ENCODE measurements at places on chromosomes 4 and X.

DNA sequence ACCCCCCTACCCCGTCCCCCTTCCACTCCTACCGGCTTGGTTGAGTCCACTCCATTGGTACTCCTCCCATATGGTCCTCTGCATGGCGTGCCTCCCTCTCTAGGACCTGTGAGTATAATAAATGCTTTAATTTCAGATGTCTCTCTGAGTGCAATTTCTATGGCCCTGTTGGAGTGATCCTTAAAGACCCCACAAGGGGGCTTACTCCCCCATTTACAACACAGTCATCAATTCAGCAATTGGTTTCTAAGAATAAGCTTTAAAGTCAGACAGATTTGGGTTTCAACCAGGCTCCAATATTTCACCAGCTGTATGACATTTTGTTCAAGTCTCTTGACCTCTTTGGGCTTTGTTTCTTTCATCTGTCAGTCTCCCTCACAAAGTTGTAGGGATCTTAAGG is 38.7 kb downstream of the TFDP3 start:
- DNase-seq, result no peak

- DNase-seq, result peak; percentile 81
These were observed 2.1 kb upstream of the FAT1 start for GRCh38 chr4:186725469-186726425.

- DNase-seq, result no peak
These were observed 54.8 kb downstream of the NSUN7 start for GRCh38 chr4:40804598-40804997.

DNA sequence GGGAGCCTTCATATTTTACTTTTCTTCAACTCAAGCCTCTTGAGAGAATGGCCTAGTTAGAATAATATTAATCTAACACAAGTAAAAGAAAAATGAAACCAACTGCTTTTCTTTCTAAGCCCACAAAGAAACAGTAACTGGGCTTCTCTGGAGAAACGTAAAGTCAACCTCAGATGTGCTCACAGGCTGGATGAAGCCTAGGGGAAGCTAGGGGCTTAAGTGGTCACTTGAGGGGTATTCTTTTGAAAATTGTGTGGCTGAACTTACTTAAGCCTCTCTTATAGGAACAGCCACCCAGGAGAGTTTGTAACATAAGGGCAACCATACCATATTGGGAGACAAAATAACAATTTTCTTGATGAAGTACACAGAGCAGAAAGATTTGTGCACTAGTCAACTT is 279.0 kb downstream of the SPRY1 start:
- DNase-seq, result no peak

DNA sequence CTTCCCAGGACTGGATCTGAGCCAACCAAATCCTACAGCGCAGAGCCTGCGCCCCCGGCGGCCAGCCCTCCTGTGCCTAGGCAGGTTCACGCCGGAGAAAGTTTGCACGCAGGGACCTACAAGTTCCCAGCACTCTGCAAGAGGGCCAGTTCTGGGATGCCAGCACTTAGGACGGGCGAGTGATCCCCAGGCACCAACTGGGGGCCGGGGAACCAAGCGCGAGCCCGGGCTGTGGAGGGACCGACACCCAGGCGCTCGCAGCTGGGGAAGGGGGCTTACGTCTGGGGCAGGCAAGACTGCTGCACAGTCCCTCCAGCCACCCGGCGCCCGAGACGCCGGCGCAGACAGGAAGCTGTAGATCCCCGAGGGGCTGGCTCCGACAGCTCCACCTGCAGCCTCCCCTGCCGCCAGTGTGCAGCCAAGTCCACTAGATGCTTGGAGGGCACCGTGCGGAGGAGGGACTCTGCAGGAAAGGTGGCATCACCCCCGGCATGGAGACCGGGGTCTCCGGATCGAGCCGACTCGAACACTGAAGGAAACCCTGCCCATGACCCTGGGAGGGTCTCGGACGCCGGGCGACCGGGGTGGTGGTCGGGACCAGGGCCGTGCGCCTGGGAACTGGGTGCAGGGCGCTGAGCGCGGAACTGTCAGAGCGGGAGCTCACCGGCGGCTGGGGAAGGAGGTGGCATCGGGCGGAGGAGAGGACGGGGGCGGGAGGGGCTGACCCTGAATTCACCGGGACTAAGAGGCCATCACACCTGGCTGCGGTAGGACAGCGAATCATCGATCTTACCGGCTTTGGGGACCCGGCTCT is 566 bp downstream of the CORIN start:
- peak; percentile 55 for DNase-seq

DNA sequence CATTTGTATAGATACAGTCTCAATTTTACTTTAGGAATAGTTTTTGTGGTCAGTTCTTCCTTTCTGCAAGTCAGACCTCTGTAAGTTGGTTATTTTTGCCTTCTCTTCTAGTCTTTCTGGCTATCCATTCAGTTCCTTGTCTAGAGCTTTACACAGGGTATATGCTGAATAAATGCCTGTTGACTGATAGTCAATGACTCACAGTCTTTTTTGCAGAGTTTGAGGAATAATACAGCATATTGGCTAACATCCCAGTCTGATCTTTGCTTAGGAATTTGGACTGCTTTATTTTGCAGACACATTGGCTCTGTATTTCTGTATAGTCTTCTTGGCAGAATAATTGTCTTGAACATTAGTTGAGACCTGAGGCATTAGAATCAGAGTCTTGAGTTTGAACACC is 132.4 kb downstream of the MAGEC1 start:
- DNase-seq, result no peak

DNA sequence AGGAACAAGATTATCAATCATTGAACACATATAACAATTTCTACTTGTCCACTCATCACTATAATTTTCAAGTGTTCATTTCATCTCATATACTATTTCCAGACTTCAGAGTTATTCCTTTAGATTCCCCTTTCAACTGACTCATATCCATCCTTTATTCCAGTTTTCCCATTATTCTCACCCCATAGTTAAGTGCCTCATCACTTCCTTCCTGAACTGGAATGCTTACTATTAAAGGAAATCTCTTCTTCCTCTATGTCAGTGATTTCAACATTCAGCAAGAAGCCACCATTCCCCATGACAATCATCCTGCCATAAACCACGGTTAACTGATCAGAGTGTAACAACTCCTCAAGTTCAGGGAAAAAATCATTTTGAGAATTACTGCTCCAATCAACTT is 198.9 kb downstream of the FBXO8 start:
- no peak for DNase-seq

- no peak for DNase-seq
These were observed 9.9 kb downstream of the BEND4 start for GRCh38 chr4:42142591-42142990.

DNA sequence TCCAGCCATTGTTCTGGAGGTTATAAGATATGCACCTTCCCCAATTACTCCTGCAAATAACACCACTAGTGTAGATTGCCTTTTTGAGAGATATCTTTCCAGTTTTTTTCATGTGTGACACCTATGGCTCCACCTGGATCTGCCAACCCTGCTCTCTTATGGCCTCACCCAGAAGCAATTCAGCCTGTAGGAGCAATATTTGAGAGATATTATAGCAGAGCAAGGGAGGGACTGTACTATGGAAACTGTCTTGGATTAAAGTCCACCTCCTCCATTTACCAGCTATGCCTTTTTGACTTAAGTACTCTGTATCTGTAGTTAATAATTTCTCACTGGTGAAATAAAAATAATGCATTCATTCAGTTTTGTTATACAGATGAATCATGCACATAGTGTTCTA is 803.5 kb downstream of the NLGN4X start:
- DNase-seq, result no peak

- DNase-seq, result peak; percentile 22
These were observed 31.1 kb upstream of the SH3D19 start for GRCh38 chr4:151356510-151356909.

DNA sequence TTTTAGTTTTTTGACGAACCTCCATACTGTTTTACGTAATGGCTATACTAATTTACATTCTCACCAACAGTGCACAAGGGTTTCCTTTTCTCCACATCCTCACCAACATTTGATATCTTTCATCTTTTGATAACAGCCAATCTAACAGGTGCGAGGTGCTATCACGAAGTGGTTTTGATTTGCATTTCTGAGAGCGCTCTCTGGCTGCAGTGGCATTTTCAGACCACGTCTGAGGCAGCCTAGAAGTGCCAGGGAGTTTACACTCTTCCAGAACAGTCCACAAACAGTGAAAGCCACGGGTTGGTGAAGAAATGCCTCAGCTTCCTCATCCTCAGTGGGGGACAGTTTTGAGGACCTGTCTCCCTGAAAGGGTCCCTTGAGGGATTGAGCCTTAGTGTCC is 471.0 kb downstream of the BCOR start:
- DNase-seq, result no peak

DNA sequence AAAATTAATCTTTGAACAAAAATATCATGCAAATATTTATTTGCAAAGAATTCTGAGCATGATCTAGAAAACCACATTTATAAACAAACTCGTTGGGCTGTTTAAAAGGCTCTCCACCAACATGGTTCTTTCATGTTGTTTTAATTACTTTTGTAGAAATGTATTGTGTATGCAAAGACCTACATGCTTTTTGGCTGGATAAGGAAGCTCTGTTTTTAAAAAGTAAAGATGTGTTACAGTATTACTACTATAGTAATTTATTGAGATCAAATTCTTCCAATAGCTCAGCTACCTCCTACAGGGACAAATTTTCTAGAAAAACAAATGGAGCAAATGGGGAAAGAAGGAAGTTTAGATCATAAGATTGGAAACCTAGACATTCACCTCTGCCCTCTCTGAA is 177.5 kb upstream of the TTC29 start:
- no peak for DNase-seq

DNA sequence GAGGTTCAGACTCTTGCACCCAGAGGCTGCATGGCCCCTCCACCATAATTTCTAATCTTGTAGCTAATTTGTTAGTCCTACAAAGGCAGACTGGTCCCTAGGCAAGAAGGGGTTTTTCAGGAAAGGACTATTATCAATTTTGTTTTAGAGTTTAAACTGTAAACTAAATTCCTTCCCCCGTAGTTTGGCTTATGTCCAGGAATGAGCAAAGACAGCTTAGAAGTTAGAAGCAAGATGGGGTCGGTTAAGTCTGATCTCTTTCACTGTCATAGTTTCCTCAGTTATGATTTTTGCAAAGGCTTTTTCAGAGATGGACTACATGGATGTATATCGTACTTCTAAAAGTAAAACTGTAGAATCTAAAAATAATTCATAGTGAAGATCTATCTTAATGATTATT is 258.1 kb upstream of the IL1RAPL1 start:
- DNase-seq, result no peak

DNA sequence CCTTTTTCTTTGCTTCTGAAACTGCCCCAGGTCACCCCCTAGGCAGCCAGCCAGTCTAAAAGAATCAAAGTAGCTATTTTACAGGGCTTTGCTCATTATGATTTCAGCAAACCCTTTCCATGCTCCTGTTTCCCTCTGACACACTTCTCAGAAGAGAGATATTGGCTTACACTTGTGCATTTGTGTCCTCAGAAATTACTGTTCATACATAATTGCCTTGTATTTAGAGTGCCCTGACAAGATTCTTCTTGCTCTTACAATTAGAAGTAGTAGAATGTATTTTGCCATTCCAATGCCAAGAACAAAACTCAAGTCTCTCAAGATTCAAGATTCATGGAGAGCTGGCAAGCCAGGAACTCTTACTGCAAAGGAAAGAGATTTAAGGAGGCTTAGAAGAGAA is 531.0 kb upstream of the ZFP42 start:
- DNase-seq, result no peak

GRCh38 chrX:153379508-153379907 is 21.6 kb downstream of the PNMA6E start:
- no peak for DNase-seq

- no peak for DNase-seq
These were observed 646.7 kb downstream of the PDHA2 start for GRCh38 chr4:96486563-96486962.

GRCh38 chr4:54607067-54607466 is 50.7 kb upstream of the KIT start:
- no peak for DNase-seq

DNA sequence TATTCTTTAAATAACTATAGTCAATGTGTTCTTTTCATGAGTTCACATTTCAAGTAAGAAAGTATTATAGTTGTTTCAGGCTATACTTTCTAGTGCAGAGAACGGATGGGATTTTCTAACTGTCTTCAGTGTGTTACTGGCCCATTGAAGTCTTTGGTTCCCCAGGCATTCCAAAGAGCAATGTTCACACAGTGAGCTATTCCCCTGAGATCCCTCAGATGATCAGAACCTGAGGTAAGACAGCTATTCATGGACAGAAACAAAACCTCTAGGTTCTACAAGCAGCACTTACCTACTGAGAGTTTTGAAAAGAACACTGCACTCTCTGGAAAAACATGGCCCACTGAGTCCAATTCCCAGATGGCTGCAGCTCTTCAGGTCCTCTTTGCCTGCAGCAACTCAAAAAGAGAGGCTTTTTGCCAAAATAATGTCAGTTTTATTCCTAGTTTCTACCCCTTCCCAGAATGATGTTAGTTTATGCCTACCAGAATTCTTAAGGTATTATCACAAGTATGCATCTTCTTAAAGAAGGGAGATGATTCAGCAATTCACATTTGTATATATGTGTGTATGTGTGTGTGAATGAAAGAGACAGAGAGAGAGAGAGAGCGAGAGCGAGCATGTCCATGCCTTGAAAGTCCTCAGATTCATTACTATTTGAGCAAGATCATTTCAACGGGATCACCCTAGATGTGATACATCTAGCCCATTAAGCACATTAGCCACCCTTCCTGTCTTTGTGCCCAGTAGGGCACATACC is 146.1 kb downstream of the PDHA2 start:
- DNase-seq, result no peak

GRCh38 chr4:186606591-186606992 is 51.2 kb upstream of the MTNR1A start:
- DNase-seq, result no peak

- no peak for DNase-seq
These were observed 205.4 kb downstream of the CFAP299 start for GRCh38 chr4:80540785-80541469.

DNA sequence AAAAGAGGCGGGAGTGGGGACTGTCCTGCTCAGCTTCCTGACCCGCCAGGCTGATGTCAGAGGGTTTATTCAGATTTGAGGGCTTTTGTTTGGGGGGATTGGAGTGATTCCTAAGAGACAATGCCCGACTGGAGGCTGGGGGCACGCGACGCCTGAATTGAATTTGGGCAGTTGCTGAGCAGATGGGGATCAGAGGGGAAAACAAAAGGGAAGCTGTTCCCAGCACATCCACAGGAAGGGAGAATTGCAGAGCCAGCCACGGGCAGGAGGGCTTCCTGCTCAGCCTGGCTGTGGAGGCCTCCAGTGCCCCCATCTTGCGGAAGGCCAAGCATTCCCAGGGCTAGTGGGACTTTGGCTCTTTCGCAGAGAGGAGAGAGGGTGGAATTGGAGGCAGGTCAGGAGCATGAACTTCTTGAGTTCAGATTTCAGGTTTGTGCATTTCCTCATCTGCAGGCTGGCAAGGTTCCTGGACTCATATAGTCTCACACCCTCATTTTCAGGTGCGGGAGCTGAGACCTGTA is 162.8 kb downstream of the NHS start:
- no peak for DNase-seq

DNA sequence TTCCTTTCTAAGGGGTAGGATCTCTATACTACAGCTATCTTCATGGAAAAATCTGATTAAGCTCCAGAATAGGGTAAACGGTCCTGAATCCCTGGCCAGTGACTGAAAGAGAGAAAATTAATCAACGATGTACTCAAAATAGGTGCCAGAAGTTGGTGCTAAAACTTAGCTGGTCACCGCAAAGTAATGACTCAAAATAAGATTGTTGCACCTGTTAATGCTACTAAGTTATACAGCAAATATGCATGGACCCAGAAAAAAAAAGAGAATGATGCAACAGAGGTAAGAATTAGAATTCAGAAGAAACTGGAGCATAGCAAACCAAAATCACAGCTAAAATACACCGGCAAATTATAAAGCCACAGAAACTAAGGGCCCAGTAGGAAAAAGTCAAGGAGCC is 239.7 kb upstream of the FAM241A start:
- no peak for DNase-seq

Data from SW480 (cell line).